Smooth muscle cell of the pulmonary artery (primary cell): ENCODE measurements at places on chromosomes 7 and 10. TPM values are rescaled to one million over a fixed set of nuclear protein-coding genes. Genes with fewer than 3 reads are reported as not detected.

The NYAP1 gene
- total RNA-seq: 1.4 and 2.3 TPM in 2 replicates

The PRTFDC1 gene
- total RNA-seq: 9.4 and 15.8 TPM in 2 replicates

The AQP1 gene
- 71.5 and 335 TPM in 2 replicates for total RNA-seq

The MPP7 gene
- total RNA-seq: 0.92 and 1.6 TPM in 2 replicates

The DYDC2 gene
- not detected in 2 replicates for total RNA-seq

The SEC31B gene
- 2.7 and 4.8 TPM in 2 replicates for total RNA-seq

The KLF14 gene
- total RNA-seq: not detected in 2 replicates

The C10orf88 gene
- 12.3 and 19.0 TPM in 2 replicates for total RNA-seq

The PTF1A gene
- total RNA-seq: not detected in 2 replicates

The NUTM2E gene
- total RNA-seq: not detected in 2 replicates

The BUD31 gene
- total RNA-seq: 61.6 and 70.4 TPM in 2 replicates

The C10orf62 gene
- total RNA-seq: 0.13 TPM in 1 of 2 replicates, not detected in the other

The MUC3A gene
- total RNA-seq: not detected in 2 replicates

The AMZ1 gene
- 0.50 and 1.2 TPM in 2 replicates for total RNA-seq

The SLC26A5 gene
- total RNA-seq: not detected in 2 replicates

The CPN1 gene
- not detected in 2 replicates for total RNA-seq

The PILRB gene
- 5.7 and 7.8 TPM in 2 replicates for total RNA-seq

The LRRC17 gene
- 65.6 and 103 TPM in 2 replicates for total RNA-seq

The AMPH gene
- total RNA-seq: 0.13 and 0.78 TPM in 2 replicates

The TUBB8 gene
- total RNA-seq: not detected in 2 replicates

The SEMA3C gene
- total RNA-seq: 215 and 311 TPM in 2 replicates

The STEAP1B gene
- total RNA-seq: 13.3 and 23.4 TPM in 2 replicates

The ITIH5 gene
- 3.6 and 24.9 TPM in 2 replicates for total RNA-seq

The PANK1 gene
- total RNA-seq: 6.6 and 7.0 TPM in 2 replicates

The TCERG1L gene
- total RNA-seq: not detected in 2 replicates

The MMD2 gene
- not detected in 2 replicates for total RNA-seq

The ADAMTS14 gene
- 2.5 TPM in 2 replicates for total RNA-seq

The FFAR4 gene
- total RNA-seq: not detected in 2 replicates

The PDGFA gene
- 61.0 and 91.5 TPM in 2 replicates for total RNA-seq

The ACSM6 gene
- total RNA-seq: not detected in 2 replicates

The PRDX3 gene
- 181 and 187 TPM in 2 replicates for total RNA-seq

The ANXA8L1 gene
- not detected in 2 replicates for total RNA-seq

The PNLIPRP2 gene
- not detected in 2 replicates for total RNA-seq

The SPDYE6 gene
- total RNA-seq: not detected in 2 replicates

The TAS2R41 gene
- not detected in 2 replicates for total RNA-seq

The LIPF gene
- total RNA-seq: not detected in 2 replicates

The OPALIN gene
- not detected in 2 replicates for total RNA-seq

The OR2A5 gene
- total RNA-seq: not detected in 2 replicates

The HSPA12A gene
- 7.2 and 25.8 TPM in 2 replicates for total RNA-seq

The UBE2D1 gene
- total RNA-seq: 10.0 and 12.3 TPM in 2 replicates

The CYP2W1 gene
- not detected in 2 replicates for total RNA-seq

The LRIT1 gene
- not detected in 2 replicates for total RNA-seq
